A549 treated with CpdA at 1 μM for 4 hours (cell line): ENCODE measurements at places on chromosomes 12 and 14. TPM values are rescaled to one million over a fixed set of nuclear protein-coding genes. Genes with fewer than 3 reads are reported as not detected.

Gene PITPNM2
- 13.8 to 20.0 TPM (median 16.4 TPM) in 5 replicates for total RNA-seq

Gene NYNRIN
- total RNA-seq: 0.13 to 0.48 TPM (median 0.16 TPM) in 5 replicates

Gene ITGA7
- total RNA-seq: 1.1 to 2.1 TPM (median 1.3 TPM) in 5 replicates

Gene LPAR5
- total RNA-seq: 0.34 to 0.59 TPM (median 0.54 TPM) in 5 replicates

Gene OR11H7
- not detected in 5 replicates for total RNA-seq

Gene AKAP5
- total RNA-seq: 0.25 to 0.44 TPM (median 0.35 TPM) in 5 replicates

Gene SERPINA10
- total RNA-seq: 0.08 TPM in 1 of 5 replicates, not detected in the others

Gene KRT83
- 2.2 to 6.1 TPM (median 5.3 TPM) in 5 replicates for total RNA-seq

Gene NACA
- total RNA-seq: 1,483 to 1,932 TPM (median 1,546 TPM) in 5 replicates

Gene DIABLO
- 74.4 to 81.2 TPM (median 77.1 TPM) in 5 replicates for total RNA-seq

Gene HCAR1
- 0.02 to 0.05 TPM (median 0.03 TPM) in 4 of 5 replicates, not detected in the other for total RNA-seq

Gene TSHR
- total RNA-seq: not detected in 5 replicates

Gene LIN7A
- 0.33 to 0.55 TPM (median 0.43 TPM) in 5 replicates for total RNA-seq

Gene IRAK3
- total RNA-seq: 0.03 to 0.09 TPM (median 0.06 TPM) in 5 replicates

Gene NKX2-1
- total RNA-seq: 0.03 to 0.06 TPM in 2 of 5 replicates, not detected in the others

Gene SOX5
- not detected in 5 replicates for total RNA-seq

Gene CLEC14A
- total RNA-seq: not detected in 5 replicates

Gene CLMN
- 4.4 to 4.9 TPM (median 4.7 TPM) in 5 replicates for total RNA-seq

Gene STYK1
- 0.12 to 0.76 TPM (median 0.23 TPM) in 5 replicates for total RNA-seq

Gene HELB
- total RNA-seq: 1.5 to 1.7 TPM (median 1.7 TPM) in 5 replicates

Gene DACT1
- 0.40 to 0.81 TPM (median 0.54 TPM) in 5 replicates for total RNA-seq

Gene IFNG-AS1
- total RNA-seq: not detected in 5 replicates

Gene ARMH4
- 0.34 to 1.3 TPM (median 0.54 TPM) in 5 replicates for total RNA-seq
